ENCODE measurements at places on chromosomes 7 and 10. TPM values are rescaled to one million over a fixed set of nuclear protein-coding genes. Genes with fewer than 3 reads are reported as not detected.

The LRRC72 gene
- not detected for total RNA-seq

The PPIF gene
- total RNA-seq: 48.5 TPM

The ASB15 gene
- total RNA-seq: not detected

The HMX2 gene
- total RNA-seq: not detected

The SYT15 gene
- total RNA-seq: not detected

The DPP6 gene
- not detected for total RNA-seq

The ZNF3 gene
- total RNA-seq: 17.4 TPM

The NOS3 gene
- total RNA-seq: 0.51 TPM

The NCF1 gene
- 2.7 TPM for total RNA-seq

The WDR86 gene
- 0.14 TPM for total RNA-seq

The HOXA9 gene
- not detected for total RNA-seq

The PLEKHS1 gene
- not detected for total RNA-seq

The MRPL32 gene
- 53.2 TPM for total RNA-seq

The SYT15B gene
- under 0.01 TPM for total RNA-seq

The CCDC126 gene
- total RNA-seq: 4.0 TPM

The ARHGAP21 gene
- 45.9 TPM for total RNA-seq

The ZNF488 gene
- 2.3 TPM for total RNA-seq

The DDC gene
- not detected for total RNA-seq

The OTUD1 gene
- 5.1 TPM for total RNA-seq

The METTL27 gene
- total RNA-seq: 0.84 TPM

The OSBPL3 gene
- total RNA-seq: 19.7 TPM

The SKIDA1 gene
- total RNA-seq: 0.21 TPM

The HOXA11 gene
- total RNA-seq: not detected

The CH25H gene
- not detected for total RNA-seq

The DOCK1 gene
- total RNA-seq: 35.8 TPM

The TAF3 gene
- 2.9 TPM for total RNA-seq

The ZNF487 gene
- 2.7 TPM for total RNA-seq

The AKR1C8 gene
- total RNA-seq: not detected

The OR6B1 gene
- total RNA-seq: not detected

The CALHM1 gene
- total RNA-seq: not detected

The NME8 gene
- total RNA-seq: not detected

The SEC61G gene
- 359 TPM for total RNA-seq

The GTPBP10 gene
- 12.0 TPM for total RNA-seq

The OR2A12 gene
- total RNA-seq: not detected

The GJD4 gene
- not detected for total RNA-seq

The SLC29A3 gene
- total RNA-seq: 2.9 TPM

The DENND2A gene
- 0.42 TPM for total RNA-seq

The PARG gene
- 19.9 TPM for total RNA-seq

The VSTM4 gene
- 0.05 TPM for total RNA-seq

The ADARB2 gene
- total RNA-seq: not detected

Measured in airway epithelial cell (primary cell).